Sciatic nerve (tissue), 2 donors: ENCODE measurements at places on chromosomes 16 and 17. TPM values are rescaled to one million over a fixed set of nuclear protein-coding genes. Genes with fewer than 3 reads are reported as not detected.
A peak's percentile ranks its signal among the peaks of the same experiment; 100 is the strongest.

Gene VTN
- total RNA-seq, result 2.1 TPM

Gene KCTD13
- total RNA-seq, result 30.4 TPM

Gene CRHR1
- 0.36 TPM for total RNA-seq

DNA sequence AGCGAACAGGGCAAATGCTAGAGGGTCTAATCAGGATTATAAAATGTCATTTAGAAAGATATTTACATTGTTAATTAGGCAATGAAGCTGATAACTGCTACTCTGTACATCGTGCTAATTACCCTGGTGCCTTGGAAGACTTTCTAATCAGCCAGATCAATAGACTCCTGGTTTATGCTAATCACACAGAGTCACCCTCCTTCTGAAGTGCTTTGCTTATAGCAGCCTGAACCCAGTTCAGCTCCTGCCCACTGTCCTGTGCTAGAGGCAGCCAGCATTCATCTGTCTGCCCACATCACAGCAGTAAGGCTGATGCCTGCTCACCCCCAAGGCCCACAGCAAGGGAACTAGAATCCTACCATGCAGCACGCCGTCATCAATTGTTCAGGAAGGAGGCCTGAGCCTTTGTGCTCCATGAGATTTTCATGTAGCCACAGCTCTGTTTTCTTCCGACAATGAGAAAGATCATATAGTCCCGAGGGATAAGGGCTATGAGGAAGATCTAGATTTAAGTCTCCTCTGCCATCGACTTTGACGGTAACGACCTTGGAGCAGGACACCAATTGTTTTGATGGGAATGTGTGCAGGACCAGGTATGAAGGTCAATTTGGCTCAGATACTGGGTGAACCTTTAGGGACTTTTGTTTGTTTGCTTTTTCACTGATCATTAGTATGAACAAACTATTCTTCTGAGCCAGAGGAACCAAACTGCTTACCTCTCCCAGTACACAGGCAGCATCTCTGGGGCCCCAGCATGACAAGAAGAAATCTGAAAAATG is 12.5 kb upstream of the LYRM9 start:
- no peak for DNase-seq

DNA sequence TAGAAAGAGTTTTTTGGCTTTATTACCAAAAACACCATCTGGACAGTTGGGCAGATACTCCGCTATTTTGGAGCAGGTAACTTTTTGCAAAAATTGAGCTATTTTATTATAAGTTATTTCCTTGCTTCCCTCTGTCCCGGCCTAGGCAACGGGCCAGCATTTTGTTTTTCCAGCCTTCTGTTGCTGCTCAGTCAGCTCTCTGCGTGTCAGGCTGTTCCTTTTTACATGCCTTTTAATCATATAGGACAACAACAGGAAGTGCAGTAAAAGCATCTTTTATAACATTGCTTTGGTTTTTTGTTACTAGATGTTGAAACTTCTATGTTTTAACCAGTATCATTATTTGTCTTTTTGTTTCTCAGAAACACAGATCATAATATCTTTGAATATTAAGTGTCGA is 30.4 kb downstream of the PPM1D start:
- no peak for DNase-seq

- DNase-seq, result no peak
These were observed 219.2 kb upstream of the CDH5 start for GRCh38 chr16:66147291-66147690.

DNA sequence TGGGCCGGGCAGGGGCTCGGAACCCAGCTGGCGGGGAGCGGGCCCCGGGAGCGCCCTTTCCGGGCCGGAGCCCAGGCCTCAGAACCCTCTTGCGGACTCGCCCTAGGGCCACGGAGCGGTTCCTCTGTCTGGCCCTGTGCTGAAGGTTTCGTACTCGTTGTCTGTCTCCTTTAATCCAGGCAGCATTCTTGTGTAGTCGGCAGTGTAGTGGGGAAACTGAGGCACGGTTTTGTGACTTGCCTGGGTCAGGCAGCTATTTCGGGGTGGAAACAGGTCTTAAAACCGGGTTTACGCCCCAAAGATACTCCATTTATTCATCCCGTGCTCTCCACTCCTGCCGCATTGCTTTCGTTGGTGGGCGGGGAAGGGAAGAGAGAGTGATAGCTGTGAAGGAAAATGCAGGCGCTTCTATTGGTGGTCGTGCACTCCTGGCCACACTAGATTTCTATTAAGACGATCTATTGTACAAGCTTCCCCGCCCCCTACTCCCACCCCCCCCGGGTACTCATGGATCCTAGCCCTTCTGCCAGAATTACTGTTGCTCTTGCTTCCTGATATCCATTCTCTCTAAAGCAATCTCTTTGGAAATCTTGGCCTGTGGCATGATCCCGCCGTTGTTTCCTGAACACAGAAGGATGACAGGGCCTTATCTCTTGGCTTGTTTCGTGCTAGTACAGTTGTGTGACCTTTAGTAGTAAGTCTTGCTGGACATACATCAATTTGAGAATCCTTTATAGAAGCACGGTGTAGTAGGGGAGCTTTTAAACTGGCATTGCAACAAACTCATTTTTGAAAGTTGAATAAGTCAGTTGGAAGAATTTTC is 751 bp downstream of the DCAF7 start:
- no peak for DNase-seq

GRCh38 chr16:3027983-3028715 is 4.3 kb downstream of the THOC6 start:
- DNase-seq, result peak; percentile 82

- DNase-seq, result no peak
These were observed 23.8 kb upstream of the SLC12A3 start for GRCh38 chr16:56841233-56841632.

GRCh38 chr17:41063449-41063848 is 2.2 kb downstream of the KRTAP2-4 start:
- no peak for DNase-seq

GRCh38 chr16:81526935-81527334 is 82.3 kb downstream of the CMIP start:
- peak; percentile 73 for DNase-seq

DNA sequence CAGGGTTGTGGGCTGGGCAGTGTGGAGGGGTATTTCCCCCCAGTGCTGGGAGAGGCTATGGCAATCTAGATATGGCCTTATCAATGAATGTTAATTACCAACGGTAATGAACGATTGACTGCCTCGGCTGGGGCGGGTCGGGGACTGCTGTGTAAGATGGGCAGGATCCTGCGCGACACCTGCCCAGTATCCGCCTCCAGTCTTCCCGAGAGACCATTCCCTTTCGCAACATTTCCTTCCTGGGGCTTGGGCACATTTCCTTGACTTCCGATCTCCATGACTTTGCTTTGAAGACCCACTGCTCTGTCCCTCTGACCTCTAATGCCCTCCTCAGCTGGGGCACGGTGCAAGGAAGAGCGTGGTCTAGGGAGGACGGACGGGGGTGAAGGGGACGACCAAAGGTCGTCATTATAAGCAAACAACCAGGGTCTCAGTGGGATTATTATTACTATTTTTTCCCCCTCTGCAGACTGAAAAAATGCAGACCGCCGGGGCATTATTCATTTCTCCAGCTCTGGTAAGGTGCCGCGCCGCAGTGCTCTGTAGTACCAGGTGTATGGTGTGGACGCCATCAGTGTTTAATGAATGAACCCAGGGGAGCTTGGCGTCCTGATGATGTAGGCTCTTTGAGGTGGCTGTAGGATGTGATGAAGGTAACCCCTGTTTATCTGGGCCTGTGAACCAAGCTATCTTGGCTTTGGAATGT is 506 bp downstream of the ATP5MC1 start:
- DNase-seq, result no peak

DNA sequence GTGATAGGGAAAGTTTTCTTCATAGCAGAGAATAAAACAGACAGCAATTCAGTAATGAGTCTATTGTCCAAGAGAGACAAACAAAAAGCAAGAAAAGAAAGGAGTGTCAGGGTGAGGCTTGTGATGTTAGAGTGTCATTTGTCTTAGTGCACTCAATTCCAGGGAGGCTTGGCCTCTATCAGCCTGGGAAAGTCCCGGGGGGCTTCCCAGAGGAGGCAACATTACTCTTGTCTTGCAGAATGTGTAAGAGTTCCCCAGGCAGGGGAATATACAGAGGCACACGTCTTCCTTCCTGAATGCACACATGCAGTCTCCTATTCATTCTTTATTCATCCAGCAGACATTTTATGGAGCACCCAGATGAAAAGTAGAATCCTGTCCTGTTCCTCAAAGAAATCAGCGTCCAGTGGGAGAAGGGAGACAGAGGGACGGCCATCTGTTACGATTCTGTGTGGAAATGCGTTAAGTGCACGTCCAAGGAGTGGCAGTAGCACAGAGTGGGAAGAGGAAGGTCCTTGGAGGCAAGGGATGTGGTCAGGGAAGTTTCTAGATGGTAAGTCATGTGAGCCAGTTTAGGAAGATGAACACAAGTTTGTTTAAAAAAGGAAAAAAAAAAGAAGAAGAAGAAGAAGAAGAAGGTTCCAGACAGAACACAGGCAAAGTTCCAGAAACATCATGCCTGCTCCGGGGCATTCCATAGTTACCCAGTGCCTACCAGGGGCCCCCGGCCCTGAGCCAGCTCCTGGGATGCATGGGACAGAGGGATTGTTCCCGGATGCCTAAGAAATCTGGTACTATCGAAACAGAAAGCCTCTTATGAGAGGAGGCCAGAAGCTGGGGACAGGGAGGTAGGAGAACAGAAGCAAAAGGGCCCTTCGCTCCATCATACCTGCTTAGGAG is 21.1 kb downstream of the CACNG4 start:
- DNase-seq, result no peak

DNA sequence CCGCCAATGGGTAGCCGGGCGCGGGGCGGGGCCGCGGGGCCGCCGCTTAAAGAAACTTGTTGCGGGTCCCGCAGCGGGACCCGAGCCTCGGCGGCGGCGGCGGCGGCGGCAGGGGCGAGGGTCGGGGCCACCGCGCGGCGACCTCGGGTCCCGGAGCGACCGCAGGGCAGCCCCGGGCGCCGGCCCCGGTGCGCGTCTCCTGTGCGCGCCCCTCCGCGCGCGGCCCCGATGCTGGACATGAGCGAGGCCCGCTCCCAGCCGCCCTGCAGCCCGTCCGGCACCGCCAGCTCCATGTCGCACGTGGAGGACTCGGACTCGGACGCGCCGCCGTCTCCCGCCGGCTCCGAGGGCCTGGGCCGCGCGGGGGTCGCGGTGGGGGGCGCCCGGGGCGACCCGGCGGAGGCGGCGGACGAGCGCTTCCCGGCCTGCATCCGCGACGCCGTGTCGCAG is at the start of gene SOX8:
SOX8 (plus strand) TSS at position 76 of the 450 bp plus-strand sequence; CDS start at position 229, 153 bp downstream.
- DNase-seq, result no peak

DNA sequence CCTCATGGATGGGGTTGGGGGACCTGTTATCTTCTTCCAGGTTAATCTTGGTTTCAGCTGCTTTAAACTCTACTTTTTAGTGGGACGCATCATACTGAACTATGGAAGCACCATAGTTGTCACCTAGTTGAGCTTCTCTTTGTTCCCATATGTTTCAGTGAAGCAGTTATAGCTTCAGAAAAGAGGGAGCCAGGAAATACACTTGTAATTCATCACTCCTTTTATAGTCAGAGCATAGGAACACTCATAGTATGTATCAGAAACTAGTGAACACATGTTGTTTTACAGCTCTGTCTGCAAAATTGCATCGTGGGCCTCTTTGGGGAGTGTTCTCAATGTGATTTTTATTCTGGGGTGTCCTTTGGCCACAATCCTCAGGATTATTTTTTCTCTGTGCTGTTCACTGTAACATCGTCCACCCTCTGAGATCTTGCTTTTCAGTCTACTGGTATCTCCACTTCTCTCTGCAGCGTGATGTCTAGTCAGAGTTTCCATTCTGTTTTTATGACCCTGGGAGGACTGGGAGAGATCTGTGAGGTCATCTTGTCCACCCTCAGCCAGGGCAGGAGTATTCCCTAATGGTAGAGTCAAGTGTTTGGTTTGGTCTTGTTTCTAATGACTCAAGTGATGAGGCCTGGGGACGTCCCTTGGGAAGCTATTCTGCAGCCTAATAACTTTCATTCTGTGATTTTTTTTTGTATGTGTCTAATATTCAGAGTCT is 585.4 kb downstream of the WWOX start:
- no peak for DNase-seq
